SJSA1 (cell line): ENCODE measurements at places on chromosomes 12 and 14.

DNA sequence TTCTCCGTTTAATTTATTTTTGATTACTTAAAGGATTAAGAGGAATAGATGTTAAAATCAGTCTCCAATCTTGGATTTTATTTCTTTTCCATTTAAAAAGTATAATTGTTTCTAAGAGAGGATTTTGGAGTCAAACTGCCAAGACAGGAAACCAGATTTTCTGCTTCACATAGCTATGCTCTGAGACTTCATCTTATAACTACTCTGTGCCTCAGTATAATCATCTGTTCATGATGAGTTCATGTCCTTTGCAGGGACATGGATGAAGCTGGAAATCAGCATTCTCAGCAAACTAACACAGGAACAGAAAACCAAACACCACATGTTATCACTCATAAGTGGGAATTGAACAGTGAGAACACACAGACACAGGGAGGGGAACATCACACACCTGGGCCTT lies 9.0 kb upstream of the TAS2R31 start:
- no peak for DNase-seq

- peak; percentile 23 for DNase-seq
These were observed 144.6 kb downstream of the ETV6 start for GRCh38 chr12:11793921-11794710.

GRCh38 chr12:125633686-125634085 lies 568.5 kb downstream of the AACS start:
- no peak for DNase-seq

- no peak for DNase-seq
These were observed 29.6 kb downstream of the WBP11 start for GRCh38 chr12:14773685-14774073.

DNA sequence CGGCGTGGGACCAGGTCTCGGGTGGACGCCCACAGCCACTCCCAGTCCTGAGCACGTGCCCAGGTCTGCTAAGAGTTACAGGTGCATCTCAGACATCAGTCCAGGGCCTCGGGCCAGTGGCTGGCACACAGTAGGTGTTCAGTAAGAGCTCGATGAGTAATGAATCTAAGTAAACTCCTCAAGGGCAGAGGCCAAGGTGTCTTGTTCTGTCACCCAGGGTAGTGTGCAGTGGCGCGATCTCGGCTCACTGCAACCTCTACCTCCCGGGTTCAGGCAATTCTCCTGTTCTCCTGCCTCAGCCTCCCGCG lies 11.2 kb downstream of the TTC7B start:
- DNase-seq: no peak

DNA sequence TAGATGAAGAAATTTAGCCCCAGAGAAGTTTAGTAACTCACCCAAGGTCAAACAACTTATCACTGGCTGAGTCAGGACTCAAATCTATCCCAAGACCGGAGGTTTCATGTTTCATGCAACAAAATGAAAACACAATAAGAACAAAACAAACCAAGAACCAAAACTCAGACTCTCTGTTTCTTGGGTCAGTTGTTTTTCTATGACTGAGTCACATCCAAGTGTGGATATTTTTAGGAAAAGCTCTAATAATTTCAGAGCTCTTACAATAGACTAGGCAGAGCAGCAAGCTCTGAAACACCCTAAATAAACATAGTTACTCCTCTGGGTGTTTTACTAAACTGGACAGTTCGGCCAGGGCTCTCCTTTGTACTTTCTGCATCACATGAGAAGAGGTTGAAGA lies 87.6 kb upstream of the PRB2 start:
- DNase-seq: no peak

DNA sequence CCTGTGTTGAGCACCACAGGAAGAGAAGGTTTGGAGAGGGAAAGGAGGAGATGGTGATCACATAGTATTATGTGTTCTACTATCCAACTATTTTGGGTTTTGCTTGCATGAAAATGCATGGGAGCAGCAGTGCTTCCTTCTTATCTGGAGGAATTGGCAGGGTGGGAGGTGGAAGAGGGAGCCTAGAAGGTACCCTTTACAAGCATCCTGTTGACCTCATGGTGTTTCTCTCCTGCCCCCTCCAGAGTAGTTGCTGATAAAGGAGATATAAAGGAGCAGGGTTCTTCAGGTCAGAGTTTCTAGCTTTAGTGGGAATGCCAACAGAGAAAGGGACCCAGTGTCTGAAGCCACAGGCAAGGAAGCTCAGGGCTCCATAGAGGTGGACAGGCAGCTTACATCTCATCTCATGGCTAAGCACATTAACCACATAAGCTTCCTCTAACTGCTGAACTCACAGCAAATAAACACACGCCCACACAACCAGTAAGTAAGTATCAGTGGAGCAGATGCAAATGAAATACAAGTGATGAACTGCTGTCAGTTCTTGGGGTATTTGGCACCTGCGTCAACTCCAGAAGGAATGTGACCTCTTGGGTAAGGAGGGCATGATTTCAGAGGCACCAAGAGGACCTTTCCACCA lies 174.2 kb upstream of the SLC38A2 start:
- no peak for DNase-seq

GRCh38 chr12:88996200-88996788 lies 356.0 kb downstream of the DUSP6 start:
- no peak for DNase-seq

GRCh38 chr14:95409477-95410272 lies 90.0 kb upstream of the CLMN start:
- no peak for DNase-seq

DNA sequence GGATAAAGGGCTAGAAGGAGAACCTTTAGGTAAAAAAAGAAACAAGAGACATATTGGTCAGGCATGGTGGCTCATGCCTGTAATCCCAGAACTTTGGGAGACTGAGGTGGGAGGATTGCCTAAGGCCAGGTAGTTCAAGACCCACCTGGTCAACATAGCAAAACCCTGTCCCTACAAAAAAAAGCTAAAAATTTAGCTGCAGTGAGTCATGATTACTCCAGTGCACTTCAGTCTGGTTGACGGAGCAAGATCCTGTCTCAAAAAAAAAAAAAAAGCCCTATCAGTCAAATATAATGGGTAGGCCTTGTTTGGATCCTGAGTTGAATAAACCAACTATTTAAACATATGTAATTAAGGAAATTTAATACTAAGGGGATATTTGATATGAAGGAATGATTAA lies 54.2 kb downstream of the PPP1R36 start:
- no peak for DNase-seq
